ENCODE measurements at places on chromosomes 1 and 21.
A peak's percentile ranks its signal among the peaks of the same experiment; 100 is the strongest.

GRCh38 chr1:55355549-55355948 lies 140.4 kb upstream of the USP24 start:
- no peak for DNase-seq

- DNase-seq: no peak
Measured at GRCh38 chr1:117689997-117690625, 84.3 kb downstream of the TENT5C start.

DNA sequence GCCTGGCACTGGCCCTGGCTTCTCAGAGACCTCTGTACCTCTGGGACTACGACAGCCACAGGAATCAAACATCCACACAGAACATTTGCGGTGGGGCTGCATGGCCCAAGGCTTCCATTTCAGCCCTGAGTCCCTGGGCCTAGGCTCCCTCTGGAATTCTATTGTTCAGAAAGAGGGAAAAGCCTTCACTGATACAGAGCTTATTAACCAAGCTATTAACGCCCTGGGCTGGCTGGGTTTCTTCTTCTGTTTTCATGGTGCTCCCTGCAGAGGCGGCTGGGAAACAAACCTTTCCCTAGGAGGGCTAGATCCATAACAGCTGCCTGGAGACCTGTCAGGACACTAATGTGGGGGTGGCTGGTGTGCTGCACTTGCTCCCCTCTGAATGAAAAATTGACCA lies 88.2 kb downstream of the KAZN start:
- DNase-seq: no peak

- no peak for DNase-seq
Measured at GRCh38 chr1:228256626-228257375, 49.0 kb downstream of the OBSCN start.

DNA sequence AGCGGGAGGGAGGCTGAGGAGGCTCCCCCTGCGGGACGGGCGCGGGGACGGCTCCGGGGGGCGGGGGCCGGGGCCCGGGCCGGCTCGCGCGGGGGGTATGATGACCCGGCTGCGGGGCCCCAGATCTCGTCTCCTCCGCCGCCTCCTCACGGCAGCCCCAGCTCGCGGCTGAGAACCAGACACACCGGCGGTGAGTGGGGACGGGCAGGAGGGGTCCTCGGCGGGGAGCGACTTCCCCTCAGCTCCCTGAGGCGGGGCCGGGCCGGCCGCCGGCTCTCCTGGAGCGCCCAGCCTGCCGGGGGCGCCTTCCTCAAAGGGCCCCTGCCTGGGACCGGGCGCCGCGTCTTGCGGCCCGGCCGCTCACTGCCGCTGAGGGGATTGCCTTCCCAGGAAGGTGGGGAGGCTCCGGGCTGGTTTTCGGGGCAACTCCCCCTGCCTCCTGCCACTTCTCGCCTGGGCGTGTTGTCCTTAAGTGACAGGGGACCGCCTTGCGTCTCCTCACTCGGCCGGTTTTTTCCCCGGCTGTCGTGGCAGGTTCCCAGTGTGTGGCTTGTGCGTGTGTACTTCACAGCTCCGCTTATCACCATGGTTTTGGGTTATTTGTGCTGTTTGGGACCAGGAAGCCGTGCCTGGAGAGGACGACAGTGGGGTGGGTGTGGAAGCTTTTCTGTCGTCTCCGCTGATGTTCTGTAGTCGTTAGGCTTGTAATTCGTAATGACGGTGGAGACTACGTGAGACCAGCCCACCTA lies 800 bp downstream of the HIPK1 start:
- peak; percentile 51 for DNase-seq

DNA sequence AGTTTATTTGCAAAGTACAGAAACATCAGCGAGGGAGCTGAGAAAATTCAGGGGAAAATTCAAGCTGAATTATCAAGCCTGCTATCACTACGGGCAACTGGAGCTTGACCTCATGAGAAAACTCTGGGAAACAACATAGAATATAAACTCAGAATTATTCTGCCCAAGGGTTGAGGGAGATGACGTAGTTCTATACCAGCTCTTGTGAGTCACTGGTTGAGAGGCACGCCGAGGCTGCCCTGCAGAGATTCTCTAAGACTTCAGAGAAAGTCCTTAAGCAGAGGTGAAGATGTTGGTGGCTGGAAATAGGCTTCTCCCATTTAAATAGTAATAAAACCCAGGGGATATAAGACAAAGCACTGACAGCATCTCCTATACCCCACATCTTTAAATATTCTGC lies 12.3 kb downstream of the SYDE2 start:
- DNase-seq: no peak

DNA sequence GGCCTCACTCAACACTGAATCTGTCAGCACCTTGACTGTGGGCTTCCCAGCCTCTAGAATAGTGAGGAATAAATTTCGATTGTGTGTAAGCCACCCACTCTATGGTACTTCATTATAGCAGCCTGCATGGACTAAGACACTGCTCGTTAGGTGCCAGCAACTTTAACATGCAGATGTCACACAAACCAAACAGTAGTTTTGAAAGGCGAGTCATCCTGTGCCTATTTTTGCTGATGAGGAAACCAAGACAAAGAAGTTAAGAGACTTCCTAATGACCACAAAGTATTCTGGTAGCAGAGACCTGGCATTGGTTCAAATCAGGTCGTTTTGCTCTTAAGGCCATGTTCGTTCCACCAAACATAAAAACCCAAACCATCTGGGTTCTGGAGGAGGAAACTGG lies 42.9 kb downstream of the BATF3 start:
- no peak for DNase-seq

DNA sequence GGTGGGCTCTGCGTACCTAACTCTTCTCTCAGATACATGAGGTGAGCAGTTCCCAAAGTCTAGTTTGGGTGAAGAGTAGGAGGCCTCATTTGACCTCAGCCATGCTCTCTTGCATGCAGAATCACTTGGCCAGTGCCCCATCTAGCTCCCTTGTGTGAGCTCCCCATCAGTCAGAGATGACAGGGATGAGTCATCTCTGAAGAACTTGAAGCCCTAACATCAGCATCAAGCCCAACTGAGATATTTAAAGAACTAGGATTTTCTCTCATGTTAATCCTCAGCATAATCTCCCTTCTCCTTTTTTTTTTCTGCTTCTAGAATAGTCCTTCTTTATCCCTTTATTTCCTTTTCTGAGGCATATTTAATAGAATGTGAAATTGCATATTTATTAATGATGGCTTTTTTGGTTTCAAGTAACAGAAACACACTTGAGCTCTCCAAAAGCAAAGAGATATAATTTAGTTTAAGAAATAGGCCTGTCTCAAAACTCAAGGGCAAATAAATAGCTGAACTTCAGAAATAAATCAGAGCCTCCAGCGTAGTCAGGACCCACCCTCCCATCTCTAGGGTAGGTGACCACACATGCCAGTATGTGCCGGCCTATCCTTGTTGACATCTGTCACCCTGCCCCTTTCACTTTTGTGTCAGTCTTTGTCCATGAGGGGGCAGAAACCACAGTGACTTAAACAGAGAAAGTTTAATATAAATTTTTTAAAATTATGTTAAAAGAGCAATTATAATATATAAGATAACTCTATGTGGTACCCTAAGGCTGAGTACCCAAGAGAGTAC lies 112.3 kb downstream of the TSEN15 start:
- DNase-seq: no peak

DNA sequence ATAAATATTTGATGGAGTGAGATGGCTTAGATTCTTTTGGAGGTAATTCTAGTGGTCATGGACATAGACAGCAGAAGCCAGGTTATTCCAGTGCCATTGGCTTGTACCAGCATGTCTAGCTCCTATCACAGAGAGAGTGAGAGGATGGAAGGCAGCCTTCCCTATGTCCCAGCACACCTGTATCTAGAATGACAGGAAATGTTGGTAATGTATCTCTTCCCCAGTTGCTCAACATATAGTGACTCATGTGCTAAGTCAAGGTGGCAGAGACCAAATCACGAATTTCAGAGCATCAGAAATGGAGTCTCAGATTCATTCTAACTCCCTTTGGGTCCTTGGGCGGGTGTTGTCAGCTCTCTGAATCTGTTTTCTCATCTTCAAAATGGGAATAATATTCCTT lies 28.4 kb downstream of the METTL13 start:
- no peak for DNase-seq
